ENCODE measurements at places on chromosomes 5 and 9.
A peak's percentile ranks its signal among the peaks of the same experiment; 100 is the strongest.

- no peak for DNase-seq
Observed at GRCh38 chr9:95206143-95206542, 111.4 kb downstream of the FANCC start.

DNA sequence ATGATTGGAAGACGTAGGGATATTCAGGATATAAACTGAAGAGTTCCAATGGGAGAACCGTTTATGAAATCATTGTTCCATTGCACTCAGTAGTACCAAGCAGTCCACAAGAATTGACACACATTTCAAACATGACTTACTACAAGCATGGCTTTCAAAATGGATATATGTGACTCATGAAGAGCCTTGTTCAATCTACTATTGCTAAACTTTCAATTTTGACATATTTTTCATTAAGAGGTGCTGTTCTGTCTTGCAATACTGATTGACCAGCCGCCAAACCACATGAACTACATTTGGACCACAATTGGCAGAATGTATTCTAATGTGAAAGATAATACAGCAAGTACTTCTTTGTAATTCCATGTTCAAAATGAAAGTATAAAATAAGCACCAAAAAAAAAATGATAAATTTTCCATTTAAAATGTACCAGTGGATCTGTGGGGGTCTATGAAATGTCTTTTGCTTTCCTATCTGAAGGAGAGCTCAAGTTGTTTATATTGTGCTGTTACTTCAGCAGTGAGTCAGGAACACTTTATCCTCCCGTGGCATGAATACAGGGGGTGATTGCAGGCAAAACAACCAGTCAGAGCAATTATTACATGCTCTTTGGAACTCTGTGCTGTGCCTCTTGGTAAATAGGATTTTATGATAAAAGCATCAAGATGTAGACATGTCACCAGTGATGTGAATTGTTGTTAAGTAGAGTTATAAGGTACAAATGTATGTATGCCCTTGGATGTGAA lies 366.0 kb downstream of the ARRDC3 start:
- no peak for DNase-seq

DNA sequence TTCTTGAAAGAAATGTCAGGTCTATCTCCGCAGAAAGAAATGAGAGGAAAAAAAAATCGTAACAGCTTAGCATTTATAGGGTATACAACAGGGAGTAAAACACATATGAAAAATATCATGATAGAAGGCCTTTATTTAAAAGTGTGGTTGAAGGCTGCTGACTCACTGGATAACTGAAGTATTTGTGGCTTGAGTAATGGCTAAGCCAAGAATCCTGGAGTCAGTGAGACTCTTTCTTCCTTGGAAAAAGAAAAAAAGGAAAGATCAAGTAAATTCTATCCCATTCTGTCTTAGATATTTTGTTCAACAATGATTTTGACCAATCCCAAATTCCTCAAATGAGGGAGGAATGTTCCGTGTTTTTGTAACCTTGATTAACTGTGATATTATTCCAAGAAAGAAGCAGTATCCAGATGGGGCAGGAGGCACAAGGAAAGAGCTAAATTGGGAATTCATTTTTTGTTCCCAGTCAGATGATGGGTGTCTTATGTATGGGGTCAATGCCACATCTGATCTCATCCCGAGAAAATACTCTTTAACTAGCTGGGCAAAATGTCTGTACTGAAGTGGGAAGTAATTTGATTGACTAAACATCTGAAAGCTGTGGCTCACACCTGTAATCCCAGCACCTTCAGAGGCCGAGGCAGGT lies 64.3 kb upstream of the MYO10 start:
- no peak for DNase-seq

- no peak for DNase-seq
Observed at GRCh38 chr9:35972093-35972492, 14.1 kb upstream of the OR2S2 start.

DNA sequence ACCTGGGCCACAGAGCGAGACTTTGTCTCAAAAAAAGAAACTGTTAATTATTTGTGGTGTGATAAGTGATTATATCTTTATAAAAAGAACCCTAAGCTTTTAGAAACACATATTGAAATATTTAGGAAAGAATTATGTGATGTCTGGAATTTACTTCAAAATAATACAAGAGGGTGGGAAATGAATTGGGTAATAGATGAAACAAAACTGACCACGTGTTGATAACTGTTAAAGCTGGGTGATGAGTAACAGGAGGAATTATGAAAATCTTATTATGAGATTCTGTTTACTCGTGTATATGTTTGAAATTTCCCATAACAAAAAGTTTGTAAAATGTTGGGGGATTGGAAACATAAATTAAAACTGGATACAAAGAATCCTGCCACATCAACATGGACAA lies 33.0 kb upstream of the PPP2CA start:
- no peak for DNase-seq

GRCh38 chr9:87662808-87663528 lies 63.0 kb upstream of the CTSL start:
- DNase-seq: peak; percentile 48

DNA sequence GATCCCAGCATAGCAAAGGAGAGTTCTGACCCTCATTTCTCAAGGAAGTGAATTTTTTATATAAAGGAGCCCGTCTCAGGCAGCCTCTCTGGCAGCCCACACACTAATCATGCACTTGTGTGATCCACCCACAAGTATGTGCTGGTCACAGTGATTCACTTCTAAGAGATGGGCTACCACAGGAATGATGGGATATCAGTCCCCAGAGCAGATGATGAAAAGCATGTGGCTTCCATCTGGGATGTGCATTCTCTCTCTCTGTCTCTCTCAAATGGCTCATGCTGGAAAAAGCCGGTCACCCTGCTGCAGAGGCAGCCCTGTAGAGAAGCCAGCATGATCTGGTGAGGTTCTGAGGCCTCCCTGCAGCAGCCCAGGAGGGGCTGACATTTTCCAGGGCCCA lies 74.2 kb upstream of the ADCY2 start:
- DNase-seq: no peak

DNA sequence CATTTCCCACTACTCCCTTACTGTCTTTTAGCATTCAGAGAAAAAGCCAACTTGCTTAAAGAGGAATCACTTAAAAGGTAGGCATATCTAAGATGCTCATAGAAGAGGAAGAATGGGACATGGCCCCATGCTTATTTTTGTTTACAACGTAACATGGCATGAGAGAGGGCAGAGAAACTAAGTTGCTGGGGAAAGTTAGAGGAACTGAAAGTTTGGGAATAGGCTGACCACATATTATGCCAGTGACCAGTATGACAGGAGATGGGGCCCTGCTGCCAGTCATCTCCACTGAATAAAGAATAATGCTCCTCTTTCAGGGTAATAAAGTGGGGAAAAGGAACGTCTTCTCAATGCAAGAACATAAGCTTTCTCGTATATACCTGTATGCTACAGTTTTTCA lies 1.9 kb downstream of the PLPP6 start:
- DNase-seq: no peak

DNA sequence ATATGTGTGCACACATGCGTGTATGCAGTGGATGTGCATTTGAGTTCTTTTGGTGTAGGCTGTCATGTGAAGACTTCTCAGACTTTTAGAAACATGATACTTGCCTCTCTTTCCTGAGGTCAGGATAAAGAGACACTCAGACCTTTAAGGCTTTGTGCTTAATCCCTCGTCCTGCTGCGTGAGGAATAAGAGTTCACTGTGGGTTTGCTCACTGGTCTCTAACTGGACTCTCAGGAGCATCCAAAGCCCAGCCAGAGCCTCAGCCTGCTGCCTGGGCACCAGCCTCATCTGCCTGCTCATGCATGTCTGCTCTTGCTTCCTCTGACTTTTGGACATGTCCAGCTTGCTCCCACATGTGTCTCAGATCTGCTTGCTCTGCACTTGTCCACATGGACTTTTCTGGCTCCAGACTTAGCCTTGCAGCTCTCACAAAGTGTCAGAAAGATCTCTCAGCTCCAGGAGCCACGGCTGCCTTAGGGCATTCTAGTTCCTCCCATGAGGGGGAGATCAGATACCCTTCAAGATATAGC lies 65.1 kb upstream of the ZNF366 start:
- no peak for DNase-seq

- no peak for DNase-seq
Observed at GRCh38 chr5:59390074-59390659, 503.4 kb downstream of the PDE4D start.

GRCh38 chr5:93612855-93613243 lies 29.8 kb downstream of the NR2F1 start:
- no peak for DNase-seq

GRCh38 chr5:139263946-139264345 lies 29.6 kb upstream of the MATR3 start:
- DNase-seq: no peak

GRCh38 chr9:4009006-4009511 lies 290.8 kb downstream of the GLIS3 start:
- no peak for DNase-seq

GRCh38 chr5:134609232-134609851 lies 23.3 kb downstream of the SAR1B start:
- no peak for DNase-seq

- DNase-seq: no peak
Observed at GRCh38 chr5:134902071-134902801, 2.7 kb upstream of the PCBD2 start.

DNA sequence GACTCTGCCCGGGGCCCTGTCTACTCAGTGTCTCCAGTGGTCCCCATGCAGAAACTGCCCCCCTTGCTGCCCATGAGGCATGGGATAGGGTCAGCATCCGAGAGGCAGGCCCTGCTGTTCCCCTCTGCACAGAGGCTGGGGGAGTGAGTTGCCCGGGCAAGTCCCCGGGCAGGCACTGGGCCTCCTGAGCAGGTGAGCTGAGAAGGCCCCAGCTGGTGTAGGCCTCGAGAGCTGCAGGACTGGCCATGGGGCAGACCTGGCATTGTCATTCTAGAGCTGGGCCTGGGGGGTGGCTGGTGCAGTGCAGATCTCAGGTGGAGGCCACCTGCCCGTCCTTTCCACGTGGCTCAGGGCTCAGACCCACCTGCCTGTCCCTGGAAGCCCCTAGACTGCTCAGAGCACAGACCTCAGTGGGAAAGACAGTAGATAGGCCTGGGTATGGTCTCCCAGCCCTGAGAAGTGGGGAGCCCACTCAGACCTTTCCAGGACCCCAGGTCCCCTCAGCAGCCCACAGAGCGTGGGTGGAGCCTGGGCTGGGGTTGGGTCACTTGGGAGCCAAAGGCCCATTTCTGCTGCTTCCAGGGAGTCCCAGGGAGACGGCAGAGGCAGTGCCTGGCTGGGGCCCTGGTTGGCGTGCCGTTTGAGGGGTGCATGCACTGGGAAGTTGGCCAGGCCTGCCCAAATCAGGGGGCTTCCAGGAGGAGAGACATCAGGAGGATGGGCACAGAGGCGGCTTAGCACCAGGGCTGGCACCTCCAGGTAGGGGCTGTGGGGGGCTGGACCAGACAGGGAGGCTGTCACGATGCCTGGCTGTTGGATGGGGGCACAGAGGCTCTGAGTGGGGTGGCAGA lies 4.8 kb upstream of the NOTCH1 start:
- DNase-seq: no peak

DNA sequence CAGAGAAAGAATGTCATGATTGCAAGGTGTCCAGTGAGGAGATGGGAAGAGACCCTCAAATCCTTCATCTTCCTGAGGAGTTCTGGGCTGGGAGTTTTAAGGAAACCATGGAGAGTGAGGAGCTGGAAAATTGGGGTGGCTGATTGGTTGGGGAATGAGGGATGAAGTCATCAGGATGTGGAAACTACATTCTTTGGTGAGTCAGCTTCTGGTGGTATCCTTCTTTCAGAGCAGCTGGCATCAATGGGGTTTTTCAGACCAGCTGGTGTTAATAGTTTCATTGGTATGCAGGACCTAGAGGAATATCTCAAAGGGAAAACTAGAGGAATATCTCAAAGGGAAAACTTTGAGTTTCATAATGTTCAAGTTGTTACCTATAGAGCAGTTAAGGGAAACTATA lies 45.2 kb downstream of the RNF180 start:
- DNase-seq: no peak

GRCh38 chr9:105044518-105044917 lies 116.6 kb upstream of the ABCA1 start:
- DNase-seq: peak; percentile 52

- peak; percentile 57 for DNase-seq
Observed at GRCh38 chr5:170633235-170634081, 129.6 kb downstream of the KCNIP1 start.

DNA sequence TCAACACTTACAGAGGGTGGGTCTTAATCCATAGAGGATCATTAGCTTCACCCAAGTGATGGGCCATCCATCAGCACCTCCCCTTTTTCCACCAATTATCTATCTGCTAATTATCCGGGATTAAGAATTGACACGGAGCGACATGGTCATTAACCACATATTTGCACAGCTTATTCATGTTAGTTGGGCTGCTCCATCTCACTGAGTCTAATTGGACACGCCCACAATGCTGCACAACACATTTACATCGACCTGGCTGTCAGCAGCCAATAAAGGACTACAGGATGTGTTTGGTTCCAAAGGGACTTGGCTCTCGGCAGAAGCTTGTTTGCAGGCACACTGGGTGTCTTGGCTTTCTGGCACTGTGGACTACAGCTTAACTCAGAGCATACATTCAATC lies 21.6 kb downstream of the FOXE1 start:
- no peak for DNase-seq

GRCh38 chr9:92170848-92171247 lies 55.6 kb upstream of the SPTLC1 start:
- DNase-seq: no peak

GRCh38 chr5:121108725-121109124 lies 644.6 kb downstream of the PRR16 start:
- DNase-seq: no peak

DNA sequence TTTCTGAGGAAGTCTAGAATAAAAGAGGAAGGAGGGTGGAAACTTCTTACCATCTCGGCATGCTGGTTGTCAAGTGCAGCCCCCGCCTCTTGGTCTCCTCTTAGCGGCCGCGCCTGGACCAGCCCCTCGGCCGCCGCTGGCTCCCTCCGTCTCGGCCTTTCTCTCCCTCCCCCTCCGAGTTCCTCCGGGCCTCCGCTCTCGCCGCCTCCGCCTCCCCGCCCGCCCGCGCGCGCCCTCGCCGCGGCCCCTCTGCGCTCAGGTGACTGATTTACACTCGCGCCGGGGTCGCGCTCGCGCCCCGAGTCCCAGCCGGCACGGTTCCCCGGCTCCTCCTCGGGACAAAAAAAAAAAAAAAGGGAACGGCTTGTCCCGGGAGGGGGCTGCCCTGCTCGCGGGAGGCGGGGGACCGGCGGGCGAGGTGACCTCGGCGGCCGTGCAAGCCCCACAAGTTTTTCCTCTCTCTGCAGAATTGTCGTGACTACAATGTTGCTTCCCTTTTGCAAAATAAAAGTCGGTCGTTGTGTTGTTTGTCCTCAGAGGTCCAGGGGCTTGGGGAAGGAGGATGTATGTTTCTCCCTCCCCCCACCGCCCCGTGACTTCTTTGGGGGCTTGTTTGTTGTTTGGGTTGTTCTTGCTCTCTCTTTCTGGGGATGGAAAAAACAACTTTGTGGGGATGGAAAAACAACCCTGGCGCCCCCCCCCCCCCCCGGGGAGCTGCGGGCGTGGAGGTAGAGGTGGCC lies at the start of gene BNC2:
TSS of gene BNC2 (minus strand) at position 75 of the 740 bp plus-strand sequence. CDS start at position 53, 22 bp downstream.
- DNase-seq: peak; percentile 42

DNA sequence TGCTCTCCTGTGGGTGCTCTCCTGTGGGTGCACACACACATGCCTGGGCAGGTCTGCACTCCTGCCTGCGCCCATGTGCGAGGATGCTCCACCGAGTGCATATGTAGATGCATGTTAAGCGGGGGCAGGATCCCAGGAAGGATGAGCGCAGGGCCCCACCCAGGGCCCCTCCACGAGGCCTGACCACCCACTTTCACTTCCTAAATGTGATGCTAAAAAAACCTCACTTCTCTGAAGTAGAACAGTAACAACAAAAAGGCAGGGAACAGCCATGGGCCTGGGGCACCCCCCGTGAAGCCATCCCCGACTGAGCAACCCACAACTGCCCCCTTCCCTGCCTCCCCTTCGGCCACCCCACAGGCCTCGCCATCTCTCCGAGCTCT lies 48.2 kb upstream of the SARDH start:
- DNase-seq: no peak
